Stimulated activated CD4-positive, alpha-beta T cell treated with anti-CD3 and anti-CD28 coated beads, Interleukin-12 subunit alpha, Interleukin-12 subunit beta, amount 100 ng/mL, for 4 hours (primary cell): ENCODE measurements at places on chromosomes 5 and 9.

- no peak for DNase-seq
Measured at GRCh38 chr9:120532475-120532874, 47.5 kb downstream of the CDK5RAP2 start.

- DNase-seq = no peak
Measured at GRCh38 chr5:14594378-14595074, 12.9 kb downstream of the OTULINL start.

- no peak for DNase-seq
Measured at GRCh38 chr9:68747043-68747533, 42.0 kb downstream of the PIP5K1B start.

- no peak for DNase-seq
Measured at GRCh38 chr5:88045931-88046461, 222.6 kb downstream of the TMEM161B start.

DNA sequence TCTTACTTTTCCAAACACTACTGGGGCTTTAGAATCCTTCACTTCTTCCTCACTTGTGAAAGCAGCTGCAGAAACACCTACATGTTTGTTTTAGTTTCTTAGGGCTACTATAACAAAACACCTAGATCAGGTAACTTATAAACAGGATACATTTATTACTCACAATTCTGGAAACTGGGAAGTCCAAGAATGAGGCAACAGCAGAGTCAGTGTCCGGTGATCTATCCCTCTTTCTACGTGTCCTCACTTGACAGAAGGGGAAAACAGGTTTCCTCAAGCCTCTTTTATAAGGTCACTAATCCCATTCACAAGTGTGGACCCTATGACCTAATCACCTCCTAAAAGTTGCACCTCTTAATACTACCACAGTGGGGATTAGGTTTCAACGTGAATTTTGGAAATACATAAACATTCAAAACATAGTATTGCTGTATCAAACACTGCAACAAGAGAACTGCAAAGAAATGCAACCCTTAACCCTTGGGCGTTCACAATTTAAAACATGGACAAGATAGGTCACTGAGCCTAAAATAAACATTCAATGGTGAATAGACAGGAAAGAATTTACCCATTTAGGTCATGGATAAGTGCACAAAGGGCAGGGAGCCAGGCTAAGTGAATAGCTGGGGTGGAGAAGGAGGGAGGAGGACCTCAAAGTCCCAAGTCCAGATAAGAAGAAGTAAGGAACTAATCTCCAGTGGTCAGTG is 104.3 kb downstream of the PIK3R1 start:
- DNase-seq = no peak

DNA sequence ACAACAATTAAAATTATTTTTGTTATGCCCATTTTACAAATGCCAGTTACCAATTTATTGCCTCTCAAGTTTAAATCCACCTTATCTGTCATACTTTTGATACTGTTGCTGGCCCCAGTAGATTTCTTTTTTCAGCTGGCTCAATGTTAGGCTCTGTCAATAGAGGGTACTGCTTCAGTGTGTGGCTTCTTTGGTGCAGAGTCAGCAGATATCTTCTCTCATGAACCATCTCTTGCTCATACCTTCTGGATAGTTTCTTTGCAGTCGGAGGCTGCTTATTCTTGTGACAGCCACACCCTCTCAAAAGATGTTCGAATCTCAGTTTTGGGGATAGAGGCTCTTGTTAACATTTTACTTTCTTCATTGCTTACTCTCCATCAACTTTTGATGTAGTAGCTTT is 849.9 kb upstream of the SEMA6A start:
- no peak for DNase-seq

GRCh38 chr5:83752700-83753099 is 32.0 kb upstream of the HAPLN1 start:
- no peak for DNase-seq

DNA sequence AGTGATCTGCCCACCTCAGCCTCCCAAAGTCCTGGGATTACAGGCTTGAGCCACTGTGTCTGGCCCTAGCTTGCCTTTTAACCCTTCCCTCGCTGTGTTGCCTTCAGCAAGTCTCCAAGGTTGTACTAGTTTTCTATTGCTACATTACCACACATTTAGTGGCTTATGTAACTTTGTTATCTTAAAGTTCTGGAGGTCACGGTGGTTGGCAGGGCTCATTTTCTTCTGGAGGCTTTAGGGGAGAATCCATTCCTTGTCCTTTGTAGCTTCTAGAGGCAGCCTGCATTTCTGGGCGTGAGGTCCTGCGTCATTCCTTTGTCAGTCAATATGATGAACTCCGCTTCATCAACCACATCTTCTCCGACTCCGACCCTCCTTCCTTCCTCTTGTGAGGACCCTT is 2.9 kb upstream of the PRRC2B start:
- DNase-seq = no peak

GRCh38 chr5:133742431-133742988 is 130.2 kb upstream of the FSTL4 start:
- no peak for DNase-seq

GRCh38 chr5:103808464-103809106 is 246.0 kb upstream of the NUDT12 start:
- DNase-seq = no peak

- DNase-seq = peak; percentile 30
Measured at GRCh38 chr9:93268551-93269314, 84.8 kb downstream of the WNK2 start.

- no peak for DNase-seq
Measured at GRCh38 chr5:73088026-73088425, 32.3 kb upstream of the TMEM171 start.
